Stimulated activated CD8-positive, alpha-beta memory T cell treated with anti-CD3 and anti-CD28 coated beads, Interleukin-15, amount 100 ng/mL, for 1 hour (primary cell): ENCODE measurements at places on chromosomes 6 and 20.
A peak's percentile ranks its signal among the peaks of the same experiment; 100 is the strongest.

GRCh38 chr20:48759631-48760245, 68.1 kb downstream of the PREX1 start:
- DNase-seq: no peak

DNA sequence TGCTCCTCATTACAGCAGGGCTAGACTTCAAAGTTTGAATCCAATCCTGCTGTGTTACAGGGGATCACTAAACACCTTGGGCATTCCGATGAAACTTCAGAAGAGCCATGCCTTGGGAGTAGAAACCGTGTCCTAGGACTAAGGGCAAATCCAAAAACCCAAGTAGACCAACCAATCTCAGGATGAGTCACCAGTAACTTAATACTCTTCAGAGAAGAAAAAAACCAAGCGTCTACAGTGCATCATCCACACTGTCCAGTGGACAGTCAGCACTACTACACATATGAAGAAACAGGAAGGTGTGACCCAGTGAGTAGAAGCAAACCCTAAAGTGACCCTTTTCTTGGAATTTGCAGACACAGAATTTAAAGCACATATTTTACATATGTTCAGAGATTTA, 39.5 kb upstream of the VAPB start:
- DNase-seq: no peak

DNA sequence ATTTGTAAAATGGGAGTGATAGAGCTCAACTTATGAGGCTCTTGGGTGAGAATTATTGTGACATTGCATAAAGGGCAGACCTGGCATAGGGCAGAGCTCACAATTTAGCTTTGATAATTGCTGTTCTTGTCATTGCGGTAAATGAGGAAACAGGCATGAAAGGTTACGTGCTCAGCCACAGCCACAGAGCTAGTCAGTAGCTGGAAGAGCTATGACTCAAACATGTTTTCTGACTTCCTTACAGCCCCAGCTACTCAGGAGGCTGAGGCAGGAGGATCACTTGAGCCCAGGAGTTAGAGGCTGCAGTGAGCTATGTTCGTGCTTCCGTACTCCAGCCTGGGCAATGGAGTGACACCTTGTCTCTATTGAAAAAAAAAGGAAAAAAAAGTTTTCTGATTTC, 3.5 kb upstream of the GHRH start:
- DNase-seq: no peak

GRCh38 chr20:1336699-1337367, 7.9 kb upstream of the SDCBP2 start:
- DNase-seq: no peak

DNA sequence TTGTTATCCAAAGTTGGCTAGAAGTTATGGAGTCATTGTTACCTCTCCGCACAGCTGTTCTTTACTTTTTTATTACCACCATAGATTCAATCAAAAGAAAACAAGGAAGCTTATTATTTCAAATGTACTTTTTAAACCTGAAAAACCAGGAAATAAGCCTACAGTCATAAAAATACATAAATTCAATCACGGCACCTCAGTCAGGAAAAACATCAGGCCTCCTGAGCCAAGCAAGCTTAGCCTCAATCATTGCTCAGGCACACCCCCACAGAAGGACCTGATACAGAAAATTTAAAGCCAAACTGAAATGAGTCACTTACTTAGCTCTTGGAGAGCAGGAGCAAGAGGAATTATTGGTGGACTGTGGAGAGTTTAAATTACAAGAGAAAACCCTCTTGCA, 44.3 kb downstream of the MARCKS start:
- DNase-seq: no peak

GRCh38 chr6:112253498-112253840, 898 bp downstream of the LAMA4 start:
- DNase-seq: no peak

- DNase-seq: peak; percentile 90
These were observed 23.2 kb upstream of the GCM1 start for GRCh38 chr6:53171605-53172467.

- no peak for DNase-seq
These were observed 174.0 kb downstream of the GJA10 start for GRCh38 chr6:90068264-90068663.

DNA sequence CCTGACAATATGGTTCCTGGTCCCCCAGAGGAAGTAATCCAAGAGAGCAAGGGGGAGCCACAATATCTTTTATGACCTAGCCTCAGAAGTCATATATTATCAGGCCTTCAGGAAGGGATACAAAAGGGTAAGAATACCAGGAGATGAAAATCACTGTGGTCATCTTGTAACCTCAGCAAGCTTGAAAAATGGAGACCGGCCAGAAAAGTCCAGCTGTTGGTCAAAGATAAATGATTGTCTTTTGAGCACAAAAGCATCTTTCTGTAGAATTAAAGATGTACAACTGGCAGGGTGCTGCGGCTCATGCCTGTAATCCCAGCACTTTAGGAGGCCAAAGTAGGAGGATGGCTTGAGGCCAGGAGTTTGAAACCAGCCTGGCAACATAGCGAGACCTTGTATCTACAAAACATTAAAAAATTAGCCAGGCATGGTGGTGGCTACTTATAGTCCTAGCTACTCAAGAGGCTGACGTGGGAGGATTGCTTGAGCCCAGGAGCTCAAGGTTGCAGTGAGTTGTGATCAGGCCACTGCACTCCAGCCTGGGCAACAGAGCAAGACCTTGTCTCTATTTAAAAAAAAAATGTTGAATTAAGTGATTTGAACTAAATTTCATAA, 118.0 kb upstream of the MARCKS start:
- no peak for DNase-seq

DNA sequence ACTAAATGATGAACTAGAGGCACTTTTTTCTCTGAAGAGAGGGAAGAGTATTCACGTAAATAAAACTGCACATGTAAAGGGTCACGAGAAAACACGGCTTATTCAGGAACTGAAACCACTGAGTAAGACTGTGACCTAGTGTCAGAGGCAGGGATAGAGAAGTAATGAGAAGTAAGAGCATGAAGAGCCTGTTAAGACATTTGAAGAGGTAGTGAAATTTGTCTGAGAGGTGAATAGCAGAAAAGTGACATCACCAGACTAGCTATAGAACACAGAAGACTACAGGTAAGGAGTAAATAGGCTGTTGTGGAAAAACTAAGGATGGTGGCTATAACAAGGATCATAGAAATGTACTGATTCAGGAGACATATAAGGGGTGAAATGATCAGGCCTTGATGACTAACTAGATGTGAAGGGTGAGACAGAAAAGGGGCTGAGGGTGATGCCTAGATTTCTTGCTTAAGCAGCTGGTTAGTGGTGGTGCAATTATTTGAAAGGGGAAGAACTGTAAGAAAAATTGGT, 76.8 kb downstream of the REV3L start:
- no peak for DNase-seq

DNA sequence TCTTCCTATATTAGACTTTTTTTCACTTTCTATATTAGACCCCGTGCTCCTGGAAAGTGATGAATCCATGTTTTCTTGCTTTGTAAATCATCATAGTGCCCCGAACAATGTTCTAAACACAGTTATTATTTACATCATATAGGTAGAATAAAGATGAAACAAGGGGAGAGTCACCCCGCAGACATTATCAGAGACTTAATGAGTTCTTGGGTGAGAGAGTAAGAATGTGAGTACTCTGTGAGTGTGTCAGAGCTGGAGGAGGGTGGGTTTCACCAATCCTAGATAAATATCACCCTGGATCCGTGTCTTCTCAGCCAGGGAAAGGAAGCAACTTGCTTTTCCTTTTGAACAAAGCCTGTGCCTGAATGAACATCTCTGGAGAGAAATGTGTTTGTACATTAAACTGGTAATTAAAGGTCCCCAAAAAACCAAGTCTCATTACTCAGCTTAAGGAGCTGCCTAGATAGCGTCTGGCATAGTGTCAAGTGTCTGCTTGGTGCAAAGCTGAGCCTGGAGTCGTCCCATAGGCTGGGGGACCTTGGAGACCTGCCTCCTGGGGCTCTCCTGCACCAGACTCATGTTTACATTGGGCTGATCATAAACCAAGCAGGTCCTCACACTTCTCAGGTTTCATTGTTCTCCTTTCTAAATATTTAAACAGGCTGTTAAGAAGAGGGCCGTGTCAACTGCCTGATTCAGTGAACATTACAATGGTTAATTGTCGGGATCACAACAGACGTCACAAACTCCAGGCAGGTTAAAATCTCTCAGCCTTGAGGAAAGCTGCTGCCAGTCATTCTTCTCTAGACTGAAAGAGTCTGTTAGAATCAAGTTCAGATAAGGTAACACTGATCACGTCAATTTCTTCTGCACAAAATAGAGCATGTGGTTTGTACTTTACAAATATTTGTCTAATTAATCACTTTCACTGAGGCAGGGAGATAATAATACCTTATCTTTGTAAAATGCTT, 179.7 kb upstream of the MYLIP start:
- DNase-seq: no peak

GRCh38 chr20:35312318-35312717, 20.1 kb upstream of the FAM83C start:
- no peak for DNase-seq

DNA sequence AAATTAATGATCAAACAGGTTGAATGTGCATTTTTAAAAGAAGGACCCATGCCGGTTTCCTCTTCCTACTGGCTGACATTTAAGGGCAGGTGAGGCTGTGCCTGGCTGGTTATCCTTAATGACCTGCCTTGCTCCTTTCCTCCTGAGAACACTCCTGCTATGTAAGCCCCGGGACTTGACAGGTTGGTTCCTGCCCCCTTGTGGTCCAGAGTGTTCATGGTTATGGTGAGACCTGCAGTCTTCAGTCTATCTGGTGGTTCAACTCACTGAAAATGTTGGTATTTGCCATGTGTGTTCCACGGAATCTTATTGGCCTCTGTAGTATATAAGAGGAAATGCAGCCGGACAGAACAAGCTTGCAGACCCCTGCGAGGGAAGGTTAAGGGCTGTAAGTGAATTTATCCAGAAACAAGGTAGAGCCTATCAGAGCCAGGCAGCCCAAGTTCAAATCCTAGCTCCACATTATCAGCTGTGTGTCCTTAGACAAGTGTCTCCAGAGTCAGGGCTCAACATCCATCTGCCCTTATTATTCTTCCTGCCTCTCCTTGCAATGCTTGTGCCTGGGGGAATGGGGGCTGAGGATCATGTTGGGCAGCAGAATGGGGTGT, 5.2 kb upstream of the BPIFA3 start:
- no peak for DNase-seq

DNA sequence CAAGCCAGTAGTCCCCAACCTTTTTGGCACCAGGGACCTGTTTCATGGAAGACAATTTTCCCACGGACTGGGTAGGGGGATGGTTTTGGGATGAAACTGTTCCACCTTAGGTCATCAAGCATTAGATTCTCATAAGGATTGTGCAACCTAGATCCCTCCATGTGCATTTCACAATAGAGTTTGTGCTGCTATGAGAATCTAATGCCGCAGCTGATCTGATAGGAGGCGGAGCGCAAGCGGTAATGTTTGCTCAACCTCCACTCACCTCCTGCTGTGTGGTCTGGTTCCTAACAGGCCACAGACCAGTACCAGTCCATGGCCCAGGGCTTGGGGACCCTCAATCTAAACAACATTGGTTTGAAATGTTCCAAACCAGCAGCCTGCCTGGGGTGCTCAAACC, 137.0 kb upstream of the STXBP5 start:
- no peak for DNase-seq

- DNase-seq: no peak
These were observed 12.2 kb downstream of the LYRM4 start for GRCh38 chr6:5248302-5249098.

- DNase-seq: no peak
These were observed 58.2 kb upstream of the FOXP4 start for GRCh38 chr6:41487860-41488432.

GRCh38 chr20:732727-733126, 35.6 kb downstream of the SLC52A3 start:
- DNase-seq: no peak

GRCh38 chr6:140923048-140923447, 1209.7 kb upstream of the GJE1 start:
- no peak for DNase-seq

GRCh38 chr20:52943185-52943841, 28.8 kb upstream of the TSHZ2 start:
- DNase-seq: no peak

DNA sequence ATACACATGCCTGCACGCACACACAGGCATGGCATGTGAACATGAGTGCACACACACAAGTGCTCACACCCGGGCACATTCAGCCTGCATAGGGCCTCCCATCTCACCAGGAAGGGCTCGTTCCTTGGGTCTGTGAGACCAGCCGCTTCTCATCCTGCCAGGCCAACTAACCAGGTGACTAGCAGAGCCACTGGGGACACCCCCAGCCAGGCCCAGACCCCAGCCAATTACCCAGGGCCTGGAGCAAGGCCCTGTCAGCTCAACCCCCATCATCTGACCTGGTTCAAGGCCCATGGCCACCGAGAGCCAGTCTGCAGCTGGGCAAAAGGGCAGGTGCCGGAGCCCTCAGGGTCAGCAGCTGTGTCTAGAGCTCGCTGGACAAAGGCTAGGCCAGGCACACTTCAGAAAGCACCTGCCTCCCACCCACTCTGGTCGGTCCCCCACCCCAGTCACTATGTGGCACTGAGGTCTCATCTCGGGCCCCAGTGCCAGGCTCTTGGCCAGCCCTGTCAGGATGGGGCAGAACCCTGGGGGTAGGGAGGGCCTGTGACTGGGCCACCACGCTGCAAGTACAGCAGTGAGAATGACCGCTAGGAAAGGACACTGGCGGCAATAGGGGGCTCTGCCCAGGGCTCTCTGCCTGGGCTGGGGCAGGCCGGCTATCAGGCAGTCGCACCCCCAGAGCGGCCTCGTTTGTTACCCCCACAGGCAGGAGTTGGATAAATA, 26.8 kb upstream of the MRGBP start:
- DNase-seq: no peak

DNA sequence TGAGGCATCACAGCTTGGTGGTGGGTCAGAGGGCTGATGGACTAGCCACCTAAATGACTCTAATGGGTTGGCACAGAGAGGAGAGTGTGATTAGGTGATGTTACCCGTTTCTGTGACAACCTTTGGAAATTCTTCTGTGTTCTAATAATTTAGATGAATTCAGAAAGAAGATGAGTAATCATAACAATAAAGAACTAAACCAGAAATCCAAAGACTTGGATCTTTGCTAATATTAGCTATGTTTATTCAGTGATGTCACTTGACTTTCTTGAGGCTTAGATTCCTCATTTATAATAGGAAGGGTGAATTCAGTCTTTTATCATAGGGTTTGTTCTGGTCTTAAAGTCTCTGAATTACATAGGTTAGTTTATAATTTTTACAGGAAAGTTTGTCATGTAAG, 19.9 kb downstream of the CRYBG1 start:
- DNase-seq: no peak
